HepG2 (cell line): ENCODE measurements at places on chromosomes 3 and 15. TPM values are rescaled to one million over a fixed set of nuclear protein-coding genes. Genes with fewer than 3 reads are reported as not detected.

Gene XIRP1
- total RNA-seq: not detected in 2 replicates

Gene ARPP21
- not detected in 2 replicates for total RNA-seq

DNA sequence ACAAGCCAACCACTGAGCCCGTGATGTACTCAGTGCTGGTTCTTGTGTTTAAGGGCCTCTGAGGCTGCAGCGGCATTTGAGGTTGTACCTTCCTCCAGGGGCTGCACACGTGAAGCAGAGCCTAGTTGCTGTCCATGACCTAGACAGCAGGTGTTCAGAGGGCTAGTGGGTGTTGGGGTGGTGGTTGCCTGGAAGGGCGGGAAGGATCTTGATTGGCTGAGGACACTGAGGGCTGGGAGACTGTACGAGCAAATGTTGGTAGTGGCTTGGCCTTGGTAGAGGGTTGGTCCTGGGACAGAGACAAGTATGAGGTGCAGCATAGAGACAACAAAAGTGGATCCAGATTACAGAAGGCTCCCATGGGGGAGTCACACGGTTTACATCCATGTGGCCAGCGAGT, 17.0 kb upstream of the HES1 start:
- no peak for DNase-seq

DNA sequence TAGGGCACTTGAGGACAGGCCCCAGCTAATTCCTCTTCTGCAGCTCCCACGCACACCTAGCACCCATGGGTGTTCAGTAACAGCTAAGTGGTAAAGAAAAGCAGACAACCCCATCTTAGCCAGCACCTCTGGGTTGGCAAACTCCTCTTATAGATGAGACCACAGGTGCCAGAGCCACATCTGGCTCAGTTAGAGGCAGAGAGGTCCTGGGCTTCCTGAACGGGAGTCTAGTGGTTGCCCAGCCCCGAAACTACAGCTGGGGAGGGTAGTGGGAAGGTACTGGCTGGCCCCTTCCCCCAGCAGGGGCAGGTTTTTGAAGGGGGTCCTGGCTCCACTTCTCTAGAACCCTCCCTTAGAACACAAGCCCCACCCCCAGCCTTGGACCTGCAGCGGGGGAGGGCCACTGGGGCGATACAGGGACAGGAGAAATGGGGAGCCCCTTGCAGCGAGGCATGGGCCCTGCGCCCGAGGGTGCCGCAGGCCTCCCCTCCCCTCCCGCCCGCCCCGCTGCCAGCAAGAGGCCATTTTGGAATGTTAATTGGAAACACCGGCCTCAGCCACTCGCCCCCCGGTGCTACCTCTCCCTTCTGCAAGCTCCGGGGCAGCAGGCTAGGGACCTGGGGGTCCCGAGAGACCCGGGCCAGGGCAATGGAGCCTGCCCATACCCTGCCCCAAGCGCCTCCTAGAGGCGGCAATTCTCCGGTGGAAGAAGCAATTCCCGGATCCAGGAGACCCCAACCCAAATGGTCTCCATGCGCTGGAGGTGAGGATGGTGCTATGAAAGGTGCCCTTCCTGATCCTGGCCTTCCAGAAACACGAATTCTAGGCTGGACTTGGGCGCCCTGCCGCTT, 1.5 kb downstream of the DUSP7 start:
- no peak for DNase-seq
